Bronchial epithelial cell (primary cell): ENCODE measurements at places on chromosomes 16 and 17. TPM values are rescaled to one million over a fixed set of nuclear protein-coding genes. Genes with fewer than 3 reads are reported as not detected.

TEX19 gene
- not detected in 2 replicates for total RNA-seq

KRT31 gene
- total RNA-seq = 0.26 TPM in 1 of 2 replicates, not detected in the other

SLC16A11 gene
- total RNA-seq = 0.38 TPM in 1 of 2 replicates, not detected in the other

PTGES3L gene
- under 0.01 and 0.13 TPM in 2 replicates for total RNA-seq

ACSM5 gene
- not detected in 2 replicates for total RNA-seq

ZSCAN10 gene
- not detected in 2 replicates for total RNA-seq

CES1 gene
- 0.26 TPM in 2 replicates for total RNA-seq
